ENCODE measurements at places on chromosomes 12 and 14.

DNA sequence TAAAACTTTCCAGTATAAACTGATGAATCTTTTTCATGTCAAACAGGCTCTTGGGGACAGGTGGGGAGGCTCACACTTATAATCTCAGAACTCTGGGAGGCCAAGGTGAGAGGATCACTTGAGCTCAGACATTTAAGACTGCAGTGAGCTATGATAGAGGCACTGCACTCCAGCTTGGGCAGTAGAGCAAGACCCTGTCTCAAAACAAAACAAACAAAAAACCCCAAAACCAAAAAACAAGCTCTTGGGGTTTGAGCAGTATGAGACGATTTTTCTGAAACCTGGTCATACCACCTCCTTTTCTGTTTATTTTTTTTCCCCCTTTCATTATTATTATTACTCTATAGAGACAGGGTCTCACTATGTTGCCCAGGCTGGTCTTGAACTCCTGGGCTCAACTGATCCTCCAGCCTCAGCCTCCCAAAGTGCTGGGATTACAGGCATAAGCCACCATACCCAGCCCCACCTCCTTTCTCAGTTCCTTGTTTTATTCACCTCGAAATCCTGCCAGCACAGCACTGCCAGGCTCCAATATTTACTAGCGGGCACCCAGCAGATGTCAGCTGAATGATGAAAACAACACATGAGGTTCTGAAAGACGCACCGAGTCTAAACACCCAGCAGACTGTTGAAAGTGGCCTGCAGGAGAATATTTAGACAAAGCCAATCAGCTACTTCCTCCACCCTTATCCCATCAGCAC is 19.5 kb upstream of the CDK17 start:
- DNase-seq: peak; percentile 53

DNA sequence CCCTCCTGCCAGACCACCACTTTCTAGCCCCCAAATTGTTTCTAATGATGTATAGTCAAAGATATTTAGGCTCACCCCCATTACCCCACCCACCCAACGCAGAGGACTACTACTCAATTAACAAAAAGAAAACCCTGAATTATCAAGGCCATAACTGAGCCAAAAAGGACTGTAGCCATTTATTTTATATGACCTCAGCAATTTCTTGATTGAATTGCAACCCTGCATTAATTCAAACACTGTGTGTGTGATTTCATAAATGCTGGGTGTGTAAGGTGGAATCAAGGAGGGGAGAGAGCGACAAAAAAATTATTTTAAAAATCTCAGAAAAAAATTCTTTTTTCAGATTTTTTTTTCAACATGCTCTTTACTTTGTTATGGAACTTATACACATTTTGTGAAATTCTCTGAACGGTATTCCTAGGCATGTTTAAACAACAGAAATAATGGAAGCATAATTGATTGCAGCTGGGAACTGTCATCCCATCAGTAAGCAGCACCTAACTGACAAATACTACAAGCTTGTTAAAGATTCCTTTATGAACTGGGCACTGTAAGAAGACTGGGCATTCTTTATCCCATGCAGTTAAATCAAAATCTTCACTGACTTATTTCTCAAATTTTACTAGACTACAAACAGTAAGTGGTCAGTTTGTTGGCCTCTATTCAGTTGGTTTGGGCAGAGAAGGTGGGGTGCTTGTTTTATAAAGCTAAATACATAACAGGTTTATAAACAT is 179.1 kb downstream of the SOX5 start:
- no peak for DNase-seq

- no peak for DNase-seq
These were observed 123.3 kb downstream of the KCNC2 start for GRCh38 chr12:75086091-75087038.

DNA sequence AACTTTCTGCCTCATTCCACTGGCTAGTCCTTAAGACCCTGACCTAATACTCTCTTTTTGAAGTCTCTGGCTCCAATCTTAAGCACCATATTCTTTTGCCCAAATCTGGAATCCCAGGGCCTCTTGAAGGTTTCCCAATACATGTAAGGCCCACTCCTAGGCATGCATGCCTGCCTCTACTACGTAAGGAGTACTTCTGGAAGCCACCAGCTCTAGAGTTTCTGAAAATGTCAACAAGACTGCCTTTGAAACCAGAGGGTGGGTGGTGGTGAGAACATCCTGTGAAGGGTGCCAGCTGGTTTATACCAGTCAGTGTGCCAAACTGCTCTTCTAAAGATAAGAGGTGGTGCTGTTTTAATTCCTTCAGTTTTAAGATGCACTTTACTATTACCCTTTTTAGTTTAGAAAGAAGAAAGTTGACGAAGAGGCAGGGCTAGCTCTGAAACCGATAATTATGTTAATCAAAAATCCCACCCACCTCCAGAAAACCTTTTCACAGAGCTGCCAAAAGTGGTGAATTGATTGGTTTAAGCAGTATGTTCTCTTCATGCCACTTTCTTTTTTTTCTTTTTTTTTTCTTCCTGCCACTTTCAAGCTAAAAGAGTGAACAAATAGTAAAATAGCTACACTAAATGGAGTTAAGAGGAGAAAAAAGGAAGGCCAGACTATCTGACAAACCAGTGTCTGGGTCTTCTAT is 8.7 kb upstream of the WDR89 start:
- DNase-seq: no peak

- DNase-seq: no peak
These were observed 23.6 kb downstream of the PLEKHH1 start for GRCh38 chr14:67556671-67557070.

GRCh38 chr12:130591736-130592135 is 124.4 kb downstream of the RIMBP2 start:
- DNase-seq: no peak

DNA sequence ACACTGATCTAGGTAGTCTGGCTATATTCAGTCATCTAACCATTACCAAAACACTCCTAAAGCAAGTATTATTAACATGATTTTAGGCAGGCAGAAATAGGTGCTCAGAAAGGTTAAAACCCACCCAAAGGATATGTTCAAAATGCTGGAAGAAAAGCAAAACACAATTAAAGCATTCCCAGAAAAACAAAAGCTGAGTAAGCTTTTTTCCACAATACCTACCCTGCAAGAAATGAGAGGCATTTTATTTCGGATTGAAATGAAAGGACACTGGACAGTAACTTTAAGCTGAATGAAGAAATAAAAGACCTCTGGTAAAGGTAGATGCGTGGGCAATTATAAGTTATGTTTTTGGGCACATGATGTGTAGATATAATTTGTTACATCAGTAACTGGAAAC is 8.2 kb downstream of the SERPINA6 start:
- no peak for DNase-seq

DNA sequence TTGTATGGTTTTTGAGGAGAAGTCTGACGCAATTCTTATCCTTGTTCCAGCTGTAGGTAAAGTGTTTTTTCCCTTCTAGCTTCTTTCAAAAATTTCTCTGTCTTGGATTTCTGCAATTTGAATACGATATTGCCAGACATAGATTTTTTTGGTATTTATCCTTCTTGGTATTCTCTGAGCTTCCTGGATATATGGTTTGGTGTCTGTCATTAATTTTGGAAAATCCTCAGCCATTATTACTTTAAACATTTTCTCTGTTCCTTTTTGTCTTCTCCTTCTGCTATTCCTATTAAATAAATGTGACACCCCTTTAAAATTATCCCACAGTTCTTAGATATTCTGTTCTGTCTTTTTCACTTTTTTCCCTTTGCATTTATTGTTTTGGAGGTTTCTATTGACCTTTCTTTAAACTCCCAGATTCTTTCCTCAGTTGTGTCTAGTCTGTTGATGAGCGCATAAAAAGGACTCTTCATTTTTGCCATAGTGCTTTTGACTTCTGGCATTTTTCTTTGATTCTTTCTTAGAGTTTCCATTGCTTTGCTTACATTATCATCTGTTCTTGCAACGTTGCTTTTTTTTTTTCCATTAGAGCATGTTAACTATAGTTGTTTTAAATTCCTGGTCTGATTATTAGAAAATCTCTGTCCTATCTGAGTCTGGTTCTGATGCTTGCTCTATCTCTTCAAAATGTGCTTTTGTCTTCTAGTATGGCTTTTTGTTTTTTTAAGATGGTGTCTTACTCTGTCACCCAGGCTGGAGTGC is 129.1 kb downstream of the MSRB3 start:
- DNase-seq: no peak

DNA sequence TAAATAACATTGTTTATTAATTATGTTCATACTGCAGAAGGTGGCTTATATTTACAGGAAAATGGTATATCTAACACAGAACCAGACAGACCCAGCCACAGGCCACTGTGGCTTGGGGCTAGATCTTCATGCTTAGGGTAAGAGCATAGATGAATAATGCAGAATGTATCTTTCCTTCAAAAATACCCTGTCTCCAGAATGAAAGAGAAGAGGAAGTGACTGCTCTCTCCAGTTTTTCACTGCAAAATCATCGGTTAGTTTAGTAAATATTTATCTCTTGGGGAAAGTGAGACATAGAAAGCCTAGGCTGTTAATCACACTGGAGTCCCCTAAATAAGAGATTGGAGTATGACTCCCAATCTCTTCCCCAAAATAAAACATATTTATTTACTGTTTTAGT is 453.7 kb downstream of the NAV3 start:
- no peak for DNase-seq

DNA sequence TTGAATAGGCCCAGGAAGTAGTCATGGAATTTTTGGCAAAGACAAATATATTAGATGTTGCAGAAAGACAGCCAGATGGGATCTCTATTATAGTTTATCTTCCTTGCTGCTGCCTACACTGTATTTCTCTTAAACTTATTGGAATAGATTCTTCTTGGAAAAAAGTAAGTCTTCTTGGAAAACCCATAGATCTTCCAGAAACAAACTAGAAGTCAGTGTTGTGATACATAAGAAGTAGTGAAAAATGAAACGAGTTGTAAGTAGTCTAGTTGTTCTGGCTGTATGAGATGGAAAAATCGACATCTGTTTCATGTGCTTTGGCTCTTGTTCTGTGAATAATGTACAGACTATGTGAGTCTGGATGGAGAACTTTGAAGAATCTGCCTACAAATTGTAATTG is 29.0 kb downstream of the GLIPR1L2 start:
- no peak for DNase-seq

DNA sequence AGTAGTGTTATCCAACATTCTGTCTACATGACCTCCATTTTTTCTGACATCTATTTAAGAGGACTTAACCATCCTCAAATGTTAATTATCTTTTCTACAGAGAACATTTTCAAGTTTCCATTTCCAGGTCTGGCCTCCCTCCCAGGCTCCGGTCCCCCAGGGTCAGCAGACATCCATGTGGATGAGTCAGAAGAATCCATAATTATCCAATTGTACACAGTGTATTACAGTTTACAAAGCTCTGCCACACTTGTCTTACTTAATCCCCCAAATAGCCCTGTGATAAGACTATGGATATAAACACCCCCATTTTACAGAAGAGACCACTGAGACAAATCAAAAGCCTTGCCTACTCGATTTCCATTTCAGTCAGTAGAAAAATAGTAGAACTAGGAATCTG is 65.0 kb downstream of the SLC8A3 start:
- DNase-seq: no peak

- no peak for DNase-seq
These were observed 62.7 kb downstream of the KIF26A start for GRCh38 chr14:104201063-104201462.
